ENCODE measurements at places on chromosomes 7 and 10.

DNA sequence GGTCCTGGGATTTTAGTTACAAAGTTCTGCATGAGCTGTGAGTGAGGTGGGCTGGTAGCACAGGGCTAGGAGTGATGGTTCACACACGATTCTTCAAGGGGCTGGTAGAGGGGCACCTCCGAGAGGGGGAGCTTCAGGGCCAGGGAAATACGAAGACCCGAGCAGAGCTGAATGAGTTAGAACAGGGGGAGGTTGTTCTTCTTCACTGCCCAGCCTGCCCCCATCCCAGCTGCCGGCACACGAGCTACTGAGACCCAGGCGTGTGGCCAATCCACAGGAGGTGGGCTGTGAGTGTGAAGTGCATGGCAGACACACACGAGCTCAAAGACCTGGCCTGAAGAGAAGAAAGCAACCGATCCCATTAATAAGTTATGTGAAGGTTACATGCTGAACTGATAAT lies 256.2 kb upstream of the ZNF32 start:
- no peak for DNase-seq

GRCh38 chr7:79593866-79594301 lies 140.4 kb upstream of the MAGI2 start:
- DNase-seq = no peak

DNA sequence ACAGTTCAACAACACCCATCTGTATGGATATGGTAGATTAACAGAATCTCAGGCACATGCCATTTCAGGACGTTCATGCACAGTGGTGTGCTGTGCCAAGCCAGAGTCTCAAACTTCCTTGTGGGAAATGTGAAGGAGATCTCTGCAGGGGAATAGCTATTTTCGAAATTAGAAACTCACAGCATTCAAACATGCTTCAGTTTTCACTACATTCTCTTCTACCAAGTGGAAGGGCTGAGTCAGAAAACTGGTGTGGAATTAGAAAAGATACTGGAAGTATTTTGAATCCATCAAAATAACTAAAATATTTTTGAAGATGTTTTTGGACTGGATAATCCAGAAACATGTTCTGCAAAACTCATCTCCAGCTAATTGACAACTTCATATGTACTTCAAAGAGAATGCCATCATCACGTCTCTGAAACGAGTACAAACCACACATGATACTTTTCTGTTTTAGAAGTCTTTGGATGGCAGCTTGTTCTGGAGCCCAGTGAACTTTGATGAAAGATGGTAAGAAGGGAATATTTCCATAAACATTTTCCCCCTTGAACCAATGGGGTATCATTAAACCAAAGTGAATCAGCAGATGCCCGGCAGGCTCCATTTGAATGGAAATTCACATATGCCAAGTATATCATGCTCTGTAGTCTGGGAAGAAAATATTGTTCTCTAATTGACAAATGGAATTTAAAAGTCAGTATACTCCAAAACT lies 616.3 kb upstream of the IGFBP3 start:
- no peak for DNase-seq

DNA sequence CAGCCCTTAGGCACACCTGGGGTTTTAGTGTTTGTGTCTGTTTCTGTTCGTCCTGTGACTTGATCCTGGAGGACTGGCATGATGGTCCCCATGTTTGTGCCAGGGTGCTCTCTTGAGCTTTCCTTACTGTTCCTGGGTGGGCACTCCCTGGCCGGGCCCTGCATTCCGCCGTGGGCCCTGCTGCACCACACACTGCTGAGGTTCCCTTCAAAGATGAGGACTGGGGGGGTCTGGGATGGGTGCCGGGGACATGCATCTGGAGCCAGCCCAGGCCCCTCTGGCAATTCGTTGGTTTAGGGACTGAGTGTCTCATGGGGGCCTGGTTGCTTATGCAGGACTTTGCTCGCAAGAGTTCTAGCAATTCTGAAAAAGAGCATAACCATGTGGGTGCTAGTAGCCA lies 4.7 kb downstream of the AGAP3 start:
- DNase-seq = no peak

GRCh38 chr7:142134909-142135308 lies 23.4 kb downstream of the MGAM2 start:
- no peak for DNase-seq

GRCh38 chr10:94074462-94074861 lies 80.7 kb downstream of the PLCE1 start:
- no peak for DNase-seq

DNA sequence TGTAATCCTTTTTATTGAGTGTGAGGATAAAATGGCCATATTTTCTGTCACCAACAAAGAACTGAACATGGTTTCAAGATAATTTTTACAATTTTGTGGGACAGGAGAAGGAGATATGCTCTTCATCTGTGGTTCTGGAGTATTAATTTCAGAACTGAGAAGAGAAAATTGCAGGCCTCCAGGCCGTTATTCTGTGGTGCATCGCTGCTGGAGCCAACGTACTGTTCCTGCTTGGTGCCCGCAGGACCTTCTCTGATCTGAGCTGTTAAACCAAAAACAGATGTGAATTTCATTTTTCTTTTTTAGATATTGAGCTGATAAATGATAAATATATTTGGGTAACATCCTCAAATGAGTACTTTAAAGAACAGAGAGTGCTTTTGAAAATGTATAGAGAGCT lies 63.9 kb downstream of the IKZF1 start:
- no peak for DNase-seq

GRCh38 chr7:69696686-69697685 lies 98.7 kb downstream of the AUTS2 start:
- DNase-seq = no peak

- no peak for DNase-seq
These were observed 12.7 kb upstream of the TMEM273 start for GRCh38 chr10:49200854-49201253.

GRCh38 chr7:115229401-115230105 lies 307.7 kb downstream of the MDFIC start:
- no peak for DNase-seq

DNA sequence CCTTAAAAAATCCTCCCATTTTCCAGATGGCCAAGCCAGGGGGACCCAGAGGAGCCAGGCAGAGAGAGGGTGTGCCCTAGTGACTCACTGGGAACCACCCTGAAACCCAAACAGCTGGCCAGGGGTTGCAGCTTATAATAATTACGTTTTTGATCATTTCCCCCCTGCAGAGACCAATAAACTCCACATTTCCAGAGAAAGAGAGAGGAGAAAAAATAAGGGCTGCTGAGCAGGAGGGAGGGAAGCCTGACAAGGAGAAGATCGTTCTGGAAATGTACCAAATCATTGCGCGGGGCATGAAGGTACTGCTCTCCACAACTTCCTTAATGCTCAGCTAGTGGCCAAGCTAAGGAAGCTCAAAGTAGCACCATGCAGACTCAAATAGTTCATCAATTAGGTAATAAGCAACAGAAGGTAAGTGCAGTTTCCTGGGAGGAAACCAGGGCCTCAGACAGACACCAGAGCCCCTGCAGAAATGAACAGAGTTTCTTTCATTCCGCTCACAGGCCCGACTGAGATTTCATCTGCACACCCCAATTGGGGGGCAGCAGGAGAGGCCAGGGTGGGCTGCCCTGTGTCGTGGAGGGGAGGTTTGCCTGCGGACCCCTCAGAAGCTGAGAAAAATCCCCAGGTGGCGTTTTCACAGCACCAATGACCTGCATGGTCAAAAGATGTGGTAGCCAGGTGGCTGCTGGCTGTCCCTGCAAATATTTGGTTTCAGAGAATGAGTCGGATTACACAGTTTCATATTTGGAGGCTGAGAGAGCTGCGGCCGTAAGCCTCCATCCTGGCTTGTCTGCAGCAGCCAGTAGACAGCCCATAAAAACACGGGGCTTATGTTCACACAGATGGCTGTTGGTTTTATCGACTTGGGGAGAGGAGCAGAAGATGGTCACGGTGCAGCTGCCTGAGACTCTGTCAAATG lies 153.2 kb upstream of the LYZL2 start:
- DNase-seq = no peak

DNA sequence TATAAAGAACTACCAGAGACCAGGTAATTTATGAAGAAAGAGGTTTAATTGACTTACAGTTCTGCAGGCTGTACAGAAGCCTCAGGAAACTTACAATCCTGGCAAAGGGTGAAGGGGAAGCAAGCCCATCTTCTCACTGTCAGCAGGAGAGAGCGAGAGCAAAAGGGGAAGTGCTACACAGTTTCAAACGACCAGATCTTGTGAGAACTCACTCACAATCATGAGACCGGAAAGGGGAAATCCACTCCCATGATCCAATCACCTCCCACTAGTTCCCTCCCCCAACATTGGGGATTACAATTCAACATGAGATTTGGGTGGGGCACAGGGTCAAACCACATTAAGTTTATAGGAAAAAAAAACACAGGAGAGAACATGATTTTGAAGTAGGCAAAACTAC lies 222.1 kb upstream of the SHH start:
- DNase-seq = no peak

DNA sequence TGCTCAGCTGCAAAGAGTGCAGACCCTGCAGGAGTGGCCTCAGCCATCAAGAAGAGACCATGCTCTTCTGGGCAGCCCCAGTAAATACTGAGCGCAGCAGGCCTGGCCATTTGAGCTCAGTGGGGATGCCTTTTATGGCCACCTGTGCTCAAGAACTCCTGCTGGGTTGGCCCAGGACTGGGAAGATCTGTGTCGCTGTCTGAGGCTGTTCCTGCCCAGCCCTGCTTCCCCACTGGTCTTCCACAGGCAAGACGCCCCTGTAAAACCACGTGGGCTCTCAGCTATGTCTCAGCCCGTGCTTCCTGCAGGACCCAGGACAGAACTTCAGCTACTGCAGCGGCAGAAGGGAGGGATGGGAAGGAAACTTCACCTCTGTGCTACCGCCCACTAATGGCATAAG lies 10.5 kb upstream of the PPIF start:
- no peak for DNase-seq

GRCh38 chr10:101644002-101644401 lies 51.0 kb downstream of the FBXW4 start:
- no peak for DNase-seq

DNA sequence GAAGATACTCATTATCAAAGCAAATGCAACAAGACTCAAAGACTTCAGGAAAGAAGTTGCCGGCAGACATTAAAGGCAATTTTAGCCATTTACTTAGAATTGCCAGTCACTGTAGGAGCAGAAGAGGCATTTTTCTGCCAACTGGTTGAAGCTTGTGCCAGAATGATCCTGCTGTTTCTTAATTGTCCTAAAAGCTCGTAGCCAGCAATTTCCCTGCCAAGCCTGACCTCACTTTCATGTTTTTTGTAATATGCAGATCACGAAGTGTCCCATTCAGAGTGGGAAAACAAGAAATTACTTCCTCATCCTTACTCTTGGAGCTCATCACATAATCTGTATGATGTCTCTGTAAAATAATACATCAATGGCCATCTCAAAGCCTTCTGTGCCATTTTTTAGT lies 130.9 kb upstream of the ANKRD1 start:
- DNase-seq = peak; percentile 30

GRCh38 chr7:82859106-82859850 lies 303.4 kb downstream of the PCLO start:
- no peak for DNase-seq

DNA sequence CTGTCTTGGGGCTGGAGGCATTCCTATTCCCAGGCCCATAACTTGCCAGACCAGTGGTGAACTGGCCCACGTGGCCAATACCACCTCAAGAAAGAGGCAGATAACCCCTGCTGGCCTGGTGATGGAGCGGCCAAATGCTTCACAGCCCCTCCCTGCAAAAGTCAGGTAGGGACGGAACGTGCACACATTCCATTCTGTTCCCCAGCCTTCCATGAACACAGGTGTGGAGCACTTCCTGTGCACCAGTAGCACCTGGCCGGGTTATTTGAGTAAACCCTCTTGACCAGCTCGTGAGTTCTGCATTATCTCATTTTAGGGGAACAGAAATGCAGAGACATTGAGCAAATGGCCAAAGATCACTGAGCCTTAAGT lies 134.4 kb downstream of the SH3PXD2A start:
- DNase-seq = no peak

DNA sequence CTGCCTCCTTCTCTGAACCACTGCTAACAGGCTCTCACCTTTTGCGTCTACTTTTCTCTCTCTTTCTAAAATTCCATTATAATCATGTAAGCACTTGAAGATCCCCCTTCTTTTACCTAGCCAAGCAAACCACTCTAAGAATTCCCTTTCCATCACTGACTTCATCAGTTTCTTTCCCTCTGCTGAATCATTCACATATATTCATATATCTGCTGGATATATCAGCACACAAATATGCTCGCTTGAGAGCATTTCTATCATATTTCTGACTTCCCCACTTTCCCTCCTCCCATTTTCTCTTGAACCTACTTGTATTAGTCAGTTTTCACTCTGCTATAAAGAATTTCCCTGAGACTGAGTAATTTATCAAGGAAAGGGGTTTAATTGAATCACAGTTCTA lies 84.2 kb upstream of the LRRN3 start:
- no peak for DNase-seq

- no peak for DNase-seq
These were observed 179 bp downstream of the PDE1C start for GRCh38 chr7:32070051-32070405.

DNA sequence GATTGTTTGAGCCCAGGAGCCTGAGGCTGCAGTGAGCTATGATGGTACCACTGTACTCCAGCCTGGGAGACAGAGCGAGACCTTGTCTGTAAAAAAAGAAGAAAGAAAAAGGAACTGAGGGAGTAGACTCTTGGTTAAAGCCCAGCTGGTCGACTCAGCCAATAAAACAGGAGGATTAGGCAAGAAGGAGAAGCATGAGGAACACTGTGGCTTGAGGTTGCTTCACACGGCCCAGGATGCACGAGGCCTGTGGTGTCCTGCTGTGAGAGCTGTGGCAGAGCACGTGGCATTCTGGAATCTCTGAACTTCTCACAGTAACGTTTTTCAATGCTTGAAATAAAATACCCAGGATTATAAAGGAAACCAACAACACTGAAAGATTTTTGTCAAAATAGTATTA lies 93.3 kb downstream of the CUL2 start:
- DNase-seq = no peak

- DNase-seq = no peak
These were observed 37.2 kb downstream of the TMEM120A start for GRCh38 chr7:75957021-75957736.

GRCh38 chr7:91784469-91784868 lies 96.0 kb downstream of the MTERF1 start:
- DNase-seq = no peak

GRCh38 chr7:36208997-36209813 lies 56.2 kb downstream of the EEPD1 start:
- DNase-seq = no peak

Measured in substantia nigra (tissue), 51 donors.